ENCODE measurements at places on chromosomes 11 and 22. TPM values are rescaled to one million over a fixed set of nuclear protein-coding genes. Genes with fewer than 3 reads are reported as not detected.

Gene EI24
- 98.1 TPM for total RNA-seq

Gene SLC25A18
- not detected for total RNA-seq

Gene PARVB
- 45.6 TPM for total RNA-seq

Gene OR52K1
- total RNA-seq: not detected

Gene OR51L1
- not detected for total RNA-seq

Data from smooth muscle cell of the coronary artery (primary cell).